ENCODE measurements at places on chromosomes 2 and 18.

DNA sequence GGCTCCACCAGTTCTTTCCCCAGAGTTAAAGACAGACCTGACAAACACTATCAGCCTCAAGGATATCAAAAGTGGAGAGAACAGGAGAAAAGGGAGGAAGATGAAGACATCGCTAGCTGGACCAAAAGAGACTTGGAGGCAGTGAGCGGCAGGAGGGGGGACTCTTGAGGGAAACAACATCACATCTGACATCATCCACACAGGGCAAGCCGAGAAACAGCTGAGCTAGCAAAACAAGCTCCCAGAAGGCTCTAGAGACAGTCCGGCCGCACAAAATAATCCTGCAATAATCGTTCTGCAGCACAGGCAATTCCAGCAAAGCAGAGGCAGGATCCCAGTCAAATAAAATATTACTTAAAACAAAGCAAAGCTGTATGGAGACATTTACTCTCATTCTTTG, 239.8 kb downstream of the EN1 start:
- DNase-seq: no peak

DNA sequence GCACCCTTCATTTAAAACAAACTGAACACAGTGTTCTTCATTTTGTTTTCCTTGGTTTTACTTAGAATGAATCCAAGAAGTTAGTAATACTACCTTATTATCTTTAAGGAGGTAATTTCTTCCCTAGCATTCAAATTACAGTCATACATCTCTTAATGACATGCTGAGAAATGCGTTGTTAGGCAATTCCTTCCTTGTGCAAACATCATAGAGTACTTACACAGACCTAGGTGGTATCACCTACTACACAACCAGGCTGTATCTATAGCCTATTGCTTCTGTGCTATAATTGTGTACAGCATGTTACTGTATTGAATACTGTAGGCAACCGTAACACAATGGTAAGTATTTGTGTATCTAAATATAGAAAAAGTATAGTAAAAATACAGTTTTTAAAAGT, 8.4 kb upstream of the CABYR start:
- no peak for DNase-seq

DNA sequence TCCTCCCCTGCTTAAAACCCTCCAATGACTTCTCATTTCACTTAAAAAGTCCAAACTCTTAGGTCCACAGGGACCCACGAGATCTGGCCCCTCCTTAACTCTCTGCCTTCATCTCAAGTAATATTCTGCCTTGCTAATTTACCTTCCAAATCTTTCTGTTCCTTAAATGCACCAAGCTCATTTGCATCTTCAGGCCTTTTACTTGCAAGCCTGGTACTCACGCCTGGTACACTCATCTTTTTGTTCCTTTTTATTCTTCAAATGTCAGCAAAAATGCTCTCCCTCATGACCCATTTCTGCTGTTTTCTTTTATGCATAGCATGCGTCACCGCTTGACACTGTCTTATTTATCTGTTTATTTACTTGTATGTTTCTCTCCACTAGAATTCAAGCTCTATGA, 2.7 kb upstream of the WIPF1 start:
- DNase-seq: no peak

GRCh38 chr18:35215026-35215425, 25.8 kb upstream of the ZNF397 start:
- no peak for DNase-seq

GRCh38 chr2:176128982-176129796, at the start of gene HOXD8:
Gene HOXD8, plus strand, starts transcription at chr2:176129705. Its CDS starts 662 bp downstream, at chr2:176130367.
- no peak for DNase-seq

GRCh38 chr2:85945586-85945985, 56.8 kb upstream of the ST3GAL5 start:
- DNase-seq: no peak

- no peak for DNase-seq
These were observed 6.8 kb upstream of the EHD3 start for GRCh38 chr2:31227110-31227509.

GRCh38 chr2:33377048-33377447, 99.4 kb upstream of the RASGRP3 start:
- no peak for DNase-seq

DNA sequence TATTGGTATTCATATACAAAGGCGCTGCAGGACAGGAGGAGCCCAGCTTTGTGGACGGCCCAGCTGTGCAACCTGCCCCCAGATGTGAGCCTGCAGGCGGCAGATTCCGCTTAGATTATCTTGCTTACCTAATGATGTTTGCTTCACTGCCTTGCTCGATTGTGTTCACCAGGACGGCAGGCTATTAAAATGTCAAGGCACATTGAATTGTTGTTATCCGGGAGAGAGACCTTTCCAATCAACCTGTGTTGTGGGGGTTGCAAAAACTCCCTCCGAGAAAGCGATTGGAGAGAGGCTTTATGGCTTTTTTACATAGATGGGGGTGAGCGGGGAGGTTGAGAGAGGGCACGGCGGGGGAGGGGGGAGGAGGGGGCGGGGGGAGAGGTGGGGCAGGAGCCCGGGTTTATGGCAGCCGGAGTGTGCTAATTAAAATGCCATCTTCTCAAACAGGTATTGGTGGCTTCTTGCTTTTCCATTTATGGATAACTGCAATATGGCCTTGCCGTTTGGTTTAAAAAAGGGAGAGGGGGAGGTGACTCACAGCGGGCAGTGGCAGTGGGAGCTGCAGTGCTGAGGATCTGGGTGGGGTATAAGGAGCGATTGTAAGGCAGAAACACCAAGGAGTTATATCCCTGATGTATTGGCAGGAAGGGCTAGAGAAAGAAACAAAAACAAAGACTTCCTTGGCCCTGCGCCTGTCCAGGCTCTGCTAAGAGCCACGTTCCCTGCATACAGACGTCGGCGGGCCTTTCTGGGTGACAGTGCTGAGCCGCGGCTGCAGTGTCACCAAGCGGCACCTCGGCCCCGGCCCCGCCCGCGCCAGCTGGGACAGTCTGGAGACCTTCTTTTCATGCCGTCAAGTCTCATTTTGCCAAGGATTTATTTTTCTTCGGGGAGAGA, 97.2 kb downstream of the INSIG2 start:
- no peak for DNase-seq

DNA sequence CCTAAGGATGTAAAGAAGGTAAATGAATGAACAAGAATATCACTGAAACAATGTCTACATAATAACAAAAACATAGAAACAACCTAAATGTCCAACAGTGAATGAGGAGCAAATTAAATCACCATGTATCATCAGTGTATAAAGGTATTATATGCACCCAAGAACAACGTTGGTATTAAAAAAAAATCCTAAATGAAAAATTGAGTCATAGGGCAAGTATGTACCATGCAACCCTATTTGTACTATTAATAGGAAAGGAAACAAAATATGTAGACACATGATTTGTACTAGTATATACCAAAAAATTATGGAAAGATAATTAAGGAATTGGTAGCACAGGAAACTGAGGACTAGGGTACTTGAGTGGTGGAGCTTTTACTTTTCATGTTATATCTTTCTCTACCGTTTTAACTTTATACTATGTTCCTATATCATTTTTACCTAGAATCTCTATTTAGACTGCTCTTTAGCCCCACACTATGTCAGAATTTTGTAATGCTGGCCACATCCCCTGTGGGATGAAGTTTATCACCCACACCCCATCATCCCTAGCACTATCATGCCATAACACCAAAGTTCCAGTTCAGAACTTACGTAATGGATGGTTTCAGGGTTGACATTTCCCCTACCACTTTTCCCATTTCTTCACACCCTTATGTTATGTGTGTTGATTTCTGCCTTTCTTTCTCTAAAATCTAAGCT, 25.6 kb downstream of the IKZF2 start:
- no peak for DNase-seq

DNA sequence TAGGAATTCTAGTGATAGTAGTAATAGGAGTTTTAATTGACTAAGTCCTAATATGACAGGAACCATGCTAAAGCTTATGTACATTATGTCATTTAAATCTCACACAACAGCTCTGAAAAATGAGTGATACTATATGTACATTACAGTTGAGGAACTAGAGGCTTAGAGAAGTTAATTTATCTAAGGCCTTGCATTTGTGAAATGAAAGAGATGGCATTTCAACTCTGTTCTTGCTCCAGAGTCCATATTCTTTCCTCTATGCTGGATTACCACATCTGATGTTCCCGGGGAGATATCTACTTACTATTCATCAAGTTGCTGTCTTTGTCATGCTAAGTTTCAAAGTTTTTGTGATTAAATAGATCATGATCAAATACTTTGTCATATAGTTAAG, 5.7 kb downstream of the AGPS start:
- DNase-seq: no peak

DNA sequence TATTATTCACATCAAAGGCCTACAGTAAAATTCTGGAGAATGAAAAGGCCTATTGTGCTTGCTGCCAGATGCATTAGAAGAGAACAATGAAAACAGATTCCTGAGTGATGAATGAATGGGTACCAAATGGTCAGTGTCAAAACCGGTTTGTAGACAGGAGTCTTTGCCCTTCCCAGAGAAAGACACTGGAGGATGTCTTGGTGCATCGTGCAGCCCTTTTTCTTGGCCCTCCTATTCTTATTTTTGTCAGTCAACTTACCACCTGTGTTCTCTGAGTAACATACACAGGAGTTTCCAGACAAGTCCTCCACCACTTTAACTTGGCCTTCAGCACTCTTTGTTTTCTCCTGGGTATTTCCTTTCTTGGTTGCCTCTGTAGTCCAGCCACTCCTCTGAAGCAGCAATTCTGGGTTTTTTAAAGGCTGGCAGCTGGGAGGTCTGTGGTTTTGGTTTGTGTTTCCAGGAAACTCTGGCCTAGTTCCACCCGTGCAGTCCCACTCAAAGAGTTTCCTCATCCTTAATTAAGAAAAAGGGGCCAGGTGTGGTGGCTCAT, 29.4 kb downstream of the PSTPIP2 start:
- no peak for DNase-seq

DNA sequence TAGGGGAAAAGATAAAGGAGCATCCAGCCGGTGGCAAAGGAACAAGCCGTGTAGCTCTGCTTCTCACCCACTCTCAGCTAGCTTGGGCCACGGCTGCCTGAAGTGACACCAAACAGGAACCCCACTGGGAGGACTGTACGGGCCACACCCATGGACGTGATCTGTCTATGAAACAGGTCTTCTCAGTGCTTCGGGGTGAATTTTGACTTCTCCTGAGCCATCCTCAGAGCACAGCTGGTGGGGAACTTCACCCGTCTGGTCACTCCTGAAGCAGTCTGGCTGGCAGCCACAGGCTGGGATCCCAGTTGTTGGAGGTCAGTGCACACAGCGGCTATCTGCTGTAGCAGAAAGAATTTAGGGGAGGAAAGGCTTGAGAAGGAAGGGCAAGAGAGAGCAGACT, 223.8 kb downstream of the FAM210A start:
- no peak for DNase-seq

- DNase-seq: no peak
These were observed 36.1 kb downstream of the POMC start for GRCh38 chr2:25132299-25132635.

- DNase-seq: no peak
These were observed 187.2 kb downstream of the BCL11A start for GRCh38 chr2:60366135-60366712.

DNA sequence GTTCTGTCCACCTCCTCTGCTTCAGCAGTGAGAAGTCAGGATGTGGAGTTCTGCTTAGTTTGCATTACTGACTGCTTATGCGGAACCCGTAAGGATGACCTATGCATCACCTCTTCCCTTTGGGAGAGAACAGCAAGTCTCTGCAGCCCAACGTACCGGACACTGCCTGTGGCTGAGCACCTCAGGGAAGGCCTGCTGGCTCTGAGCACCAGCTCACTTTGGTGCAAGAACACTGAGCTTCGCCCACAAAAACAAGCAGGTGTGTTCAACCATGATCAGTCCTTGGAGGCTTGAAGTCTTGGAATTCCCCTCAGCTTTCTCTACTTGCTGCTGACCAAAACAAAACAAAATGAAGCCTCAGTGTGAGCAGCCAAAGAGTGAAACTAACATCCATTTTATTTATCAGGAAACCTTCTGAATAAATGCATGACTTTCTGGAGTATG, 52.7 kb upstream of the NCK2 start:
- DNase-seq: no peak

GRCh38 chr18:48932462-48932818, 18.3 kb downstream of the SMAD7 start:
- DNase-seq: no peak

DNA sequence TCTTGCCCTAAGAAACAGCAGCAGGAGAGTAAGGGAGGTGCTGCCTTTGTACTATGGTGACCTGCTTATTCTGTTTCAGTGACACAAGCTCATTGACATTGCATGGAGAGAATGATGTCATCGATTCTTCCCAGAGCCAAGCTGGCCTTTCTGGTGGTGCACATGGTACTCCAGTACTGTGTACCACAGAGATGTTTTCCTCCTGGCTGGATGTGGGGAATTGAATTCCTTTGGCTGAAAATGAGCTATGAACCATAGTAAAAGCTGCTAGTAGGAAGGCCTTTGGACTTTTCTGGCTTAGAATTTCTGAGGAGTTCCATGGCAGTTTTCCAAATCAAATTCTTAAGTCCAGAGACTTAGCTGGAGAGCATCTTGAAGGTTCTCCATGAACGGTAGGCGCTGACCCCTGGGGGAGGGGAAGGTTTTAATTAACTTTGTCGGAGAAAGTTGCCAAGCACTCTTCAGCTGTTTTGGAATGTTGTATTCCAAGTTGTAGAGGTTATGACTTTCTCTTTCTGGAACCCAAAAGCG, 17.1 kb upstream of the B3GNT2 start:
- DNase-seq: no peak

- no peak for DNase-seq
These were observed 2.3 kb downstream of the TM4SF20 start for GRCh38 chr2:227376656-227377396.

- no peak for DNase-seq
These were observed 173.8 kb upstream of the TMEM200C start for GRCh38 chr18:6069103-6069502.

GRCh38 chr2:70132244-70133126, 45.2 kb downstream of the PCBP1 start:
- DNase-seq: no peak

DNA sequence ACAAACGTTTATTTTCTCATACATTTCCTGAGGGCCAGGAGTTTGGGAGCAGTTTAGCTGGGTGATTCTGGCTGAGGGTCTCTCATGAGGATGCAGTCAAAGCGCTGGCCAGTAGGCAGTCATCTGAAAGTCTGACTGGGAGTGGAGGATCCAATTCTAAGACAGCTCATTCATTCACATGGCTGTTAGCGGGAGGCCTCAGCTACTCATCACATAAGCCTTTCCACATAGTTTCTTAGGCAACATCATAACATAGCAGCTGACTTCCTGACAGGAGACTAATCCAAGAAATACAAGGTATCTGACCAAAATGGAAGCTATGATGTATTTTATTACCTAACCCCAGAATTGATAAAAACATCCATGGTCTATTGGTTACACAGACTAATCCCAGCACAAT, 2.9 kb upstream of the MRPL44 start:
- DNase-seq: no peak

Measured in stimulated activated CD4-positive, alpha-beta T cell treated with anti-CD3 and anti-CD28 coated beads, Interleukin-15, amount 100 ng/mL, for 1 hour (primary cell).